ENCODE measurements at places on chromosomes 16 and 17.

GRCh38 chr17:64328036-64328858 lies 62.4 kb downstream of the PECAM1 start:
- no peak for DNase-seq

- DNase-seq = no peak
Measured at GRCh38 chr17:14805348-14805747, 459.8 kb downstream of the PMP22 start.

- no peak for DNase-seq
Measured at GRCh38 chr17:16975744-16976625, 4.1 kb upstream of the TNFRSF13B start.

GRCh38 chr17:76307966-76308338 lies at the start of gene QRICH2:
Gene QRICH2, minus strand, starts transcription at chr17:76308276. Its CDS starts 278 bp downstream, at chr17:76307998.
- DNase-seq = no peak

GRCh38 chr16:69709456-69710084 lies 16.8 kb downstream of the NQO1 start:
- no peak for DNase-seq

GRCh38 chr17:49741692-49742076 lies 22.2 kb downstream of the FAM117A start:
- DNase-seq = no peak

DNA sequence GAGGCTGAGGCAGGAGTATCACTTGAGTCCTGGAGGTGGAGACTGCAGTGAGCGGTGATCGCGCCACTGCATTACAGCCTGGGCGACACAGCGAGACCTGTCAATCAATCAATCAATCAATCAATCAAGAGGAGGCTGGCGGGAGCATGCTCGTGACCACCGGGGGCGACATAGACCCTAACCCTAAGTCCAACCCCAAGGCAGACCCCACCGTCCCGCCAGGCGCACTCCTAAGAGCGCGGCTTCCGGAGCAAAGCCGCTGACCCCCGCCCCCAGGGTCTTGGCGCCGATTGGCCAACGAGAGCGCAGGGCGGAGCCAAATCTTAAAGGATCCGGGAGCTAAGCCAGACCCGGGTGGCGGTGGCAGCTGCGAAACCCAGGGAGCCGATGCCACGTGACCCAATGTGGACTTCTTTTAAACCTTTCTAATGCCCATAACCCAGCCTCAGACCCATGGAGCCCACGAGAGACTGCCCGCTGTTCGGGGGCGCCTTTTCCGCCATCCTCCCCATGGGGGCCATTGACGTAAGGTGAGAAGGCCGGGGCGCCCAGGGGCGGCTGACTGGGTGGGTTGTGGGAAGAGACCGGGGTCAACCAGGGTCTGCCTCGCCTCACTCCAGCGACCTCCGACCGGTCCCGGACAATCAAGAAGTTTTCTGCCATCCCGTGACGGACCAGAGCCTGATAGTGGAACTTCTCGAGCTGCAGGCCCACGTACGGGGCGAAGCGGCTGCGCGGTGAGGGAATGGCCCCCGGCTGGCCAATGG lies at the start of gene RANGRF:
TSS of gene RANGRF (plus strand) at position 335 of the 767 bp plus-strand sequence. CDS start at position 454, 119 bp downstream.
- DNase-seq = peak; percentile 32

DNA sequence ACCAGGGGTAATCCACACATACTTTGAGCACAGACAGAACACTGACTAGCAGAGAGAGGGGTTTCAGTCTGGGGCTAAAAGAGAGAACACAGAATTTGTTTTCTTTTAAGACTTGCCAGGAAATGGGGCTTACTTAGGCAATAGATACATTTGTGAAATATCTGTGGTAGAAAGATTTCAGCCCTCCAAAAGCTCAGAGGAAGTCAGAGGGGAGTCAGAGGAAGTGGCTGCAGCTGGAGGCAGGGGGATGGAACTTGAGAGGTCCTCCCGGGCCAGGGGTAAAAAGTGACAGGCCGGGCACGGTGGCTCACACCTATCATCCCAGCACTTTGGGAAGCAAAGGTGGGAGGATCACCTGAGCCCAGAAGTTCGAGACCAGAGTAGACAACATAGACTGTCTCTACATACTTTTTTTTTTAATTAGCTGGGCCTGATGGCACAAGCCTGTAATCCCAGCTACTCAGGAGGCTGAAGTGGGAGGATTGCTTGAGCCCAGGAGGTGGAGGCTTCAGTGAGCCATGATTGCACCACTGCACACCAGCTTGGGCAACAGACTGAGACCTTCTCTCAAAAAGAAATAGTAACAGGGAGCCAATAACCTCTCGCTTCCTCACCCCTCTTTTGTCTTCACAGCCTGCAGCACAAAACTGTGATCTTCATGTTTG lies 49.9 kb downstream of the NLRC5 start:
- no peak for DNase-seq

DNA sequence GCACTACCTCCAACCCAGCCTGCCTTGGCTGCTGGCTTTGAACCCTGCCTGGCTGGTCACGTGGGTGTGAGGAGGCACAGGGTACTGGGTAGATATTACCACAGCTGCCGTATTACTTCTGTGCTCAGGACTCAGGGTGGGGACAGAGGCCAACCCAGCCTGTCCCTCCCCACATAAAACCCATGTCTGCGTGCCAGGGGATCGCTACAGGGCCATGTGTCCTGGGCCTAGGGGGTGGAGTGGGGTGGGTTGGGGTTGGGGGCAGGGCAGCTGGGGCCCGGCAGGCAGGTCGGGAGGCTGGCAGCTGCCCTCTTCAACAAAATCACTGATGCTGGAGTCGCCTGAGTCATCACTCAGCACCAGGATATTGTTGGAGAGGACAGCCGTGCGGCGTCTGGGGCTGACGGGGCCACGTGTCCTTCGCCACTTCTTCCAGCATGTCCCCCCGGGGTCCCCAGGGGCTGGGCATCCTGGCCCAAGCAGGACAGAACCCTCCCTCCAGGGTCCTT lies 39.7 kb upstream of the PVALEF start:
- no peak for DNase-seq
